ENCODE measurements at places on chromosomes 13 and 19.

- DNase-seq: peak; percentile 94
Measured at GRCh38 chr19:55368701-55369563, 1.3 kb downstream of the IL11 start.

DNA sequence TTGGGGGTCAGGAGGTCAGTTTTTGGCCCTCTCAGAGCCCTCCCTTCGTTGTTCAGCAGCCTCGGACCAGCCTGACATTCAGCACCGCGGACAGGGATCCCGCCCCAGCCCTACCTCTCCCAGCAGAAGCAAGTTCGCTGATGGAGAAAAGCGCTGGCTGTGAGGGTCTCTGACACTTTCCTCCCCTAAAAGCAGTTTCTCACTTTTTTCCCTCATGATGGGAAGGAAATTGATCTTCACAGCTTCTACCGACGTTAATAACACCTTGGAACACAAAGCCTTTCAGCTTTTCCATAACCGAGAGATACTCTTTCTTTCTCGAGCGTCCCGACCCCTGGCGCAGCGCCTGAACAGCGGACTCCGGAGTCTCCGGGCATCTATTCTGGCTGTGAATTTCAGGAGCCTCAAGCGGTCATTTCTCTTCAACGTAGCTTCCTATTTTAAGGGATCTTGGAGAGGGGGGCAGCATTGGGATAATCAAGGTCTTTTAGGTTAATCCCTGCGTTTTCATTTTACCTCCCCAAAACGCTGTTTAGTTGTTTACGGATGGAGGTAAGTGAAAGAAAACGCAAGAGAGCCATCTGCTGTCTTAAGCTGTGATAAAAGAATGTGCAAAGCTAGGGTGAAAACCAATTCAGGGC, 467.2 kb downstream of the ITGBL1 start:
- peak; percentile 55 for DNase-seq

GRCh38 chr19:46744005-46744691, 1.7 kb upstream of the FKRP start:
- DNase-seq: no peak

GRCh38 chr19:14699641-14700040, 9.8 kb downstream of the ZNF333 start:
- DNase-seq: no peak
